ENCODE measurements at places on chromosomes 7 and 10. TPM values are rescaled to one million over a fixed set of nuclear protein-coding genes. Genes with fewer than 3 reads are reported as not detected.

DNA sequence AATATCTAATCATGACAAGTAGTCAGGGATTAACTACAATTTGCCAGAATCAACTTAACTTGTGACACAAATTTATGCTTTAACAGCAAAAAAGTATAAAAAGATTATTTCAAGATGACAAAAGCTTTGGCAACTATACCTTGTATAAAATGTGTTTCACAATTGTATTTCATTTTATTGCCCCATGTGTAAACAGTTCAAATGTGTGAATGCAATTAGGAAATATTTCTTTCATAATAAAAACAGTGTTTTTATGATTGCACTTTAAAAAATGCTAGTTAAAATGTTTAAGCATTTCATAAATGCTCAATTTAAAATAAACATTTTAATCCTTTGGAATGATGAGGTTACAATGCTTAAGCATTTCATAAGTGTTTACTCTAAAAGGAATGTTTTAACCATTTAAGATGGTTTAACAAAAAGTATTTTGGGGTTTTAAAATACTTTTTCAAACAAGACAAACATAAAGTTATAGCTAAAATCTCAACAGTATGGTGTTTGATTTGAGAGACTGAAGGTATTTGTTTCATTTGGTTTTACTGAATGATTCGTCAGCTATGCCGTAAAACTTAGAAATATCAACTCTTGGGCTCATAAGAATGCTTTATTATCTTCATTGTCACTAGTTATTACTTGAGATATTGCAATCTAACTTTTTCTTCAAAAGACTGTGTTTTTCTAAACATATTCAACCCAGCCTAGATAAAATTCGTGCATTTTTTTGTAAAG lies 50.1 kb downstream of the SFTPD start:
- ATAC-seq: no peak

- no peak for ATAC-seq
Observed at GRCh38 chr7:97012365-97013133, 7.2 kb downstream of the DLX6 start.

DNA sequence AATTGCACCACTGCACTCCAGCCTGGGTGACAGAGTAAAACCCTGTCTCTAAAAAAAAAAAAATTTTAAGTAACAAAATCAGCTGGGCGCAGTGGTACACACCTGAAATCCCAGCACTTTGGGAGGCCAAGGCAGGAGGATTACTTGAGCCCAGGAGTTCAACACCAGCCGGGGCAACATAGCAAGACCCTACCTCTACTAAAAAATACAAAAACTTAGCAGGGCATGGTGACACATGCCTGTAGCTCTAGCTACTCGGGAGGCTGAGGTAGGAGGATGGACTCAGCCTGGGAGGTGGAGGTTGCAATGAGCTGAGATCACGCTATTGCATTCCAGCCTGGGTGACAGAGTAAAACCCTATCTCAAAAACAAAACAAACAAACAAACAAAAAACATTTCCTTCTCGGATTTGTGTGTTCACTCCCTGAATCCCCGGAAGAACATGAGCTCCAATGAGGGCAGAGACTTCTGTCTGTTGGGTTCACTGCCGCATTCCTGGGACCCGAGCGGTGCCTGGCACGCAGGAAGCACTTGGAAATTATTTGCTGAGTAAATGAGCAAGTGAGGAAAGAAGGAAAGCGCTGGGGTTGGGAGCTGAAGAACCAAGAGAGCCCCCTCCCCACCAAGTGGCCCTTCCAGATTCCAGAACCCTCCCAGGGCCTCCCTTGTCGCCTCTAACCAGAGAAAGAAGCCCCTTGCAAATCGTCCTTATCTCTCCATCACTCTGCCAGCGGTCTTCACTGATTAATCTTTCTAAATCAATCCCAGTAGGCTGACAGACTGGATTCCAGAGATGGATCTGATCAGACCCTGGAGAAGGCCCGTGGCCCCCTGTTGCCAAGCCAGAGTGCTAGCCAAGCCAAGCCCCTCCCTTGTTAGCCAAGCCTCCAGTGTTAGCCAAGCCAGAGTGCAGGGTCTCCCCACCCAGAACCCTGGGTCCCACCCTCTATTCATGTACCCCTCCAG lies 6.2 kb downstream of the TNRC18 start:
- no peak for ATAC-seq

- no peak for ATAC-seq
Observed at GRCh38 chr10:13827076-13827797, 240.5 kb downstream of the PRPF18 start.

- peak; percentile 10 for ATAC-seq
Observed at GRCh38 chr7:71735961-71736556, 604.1 kb downstream of the GALNT17 start.

DNA sequence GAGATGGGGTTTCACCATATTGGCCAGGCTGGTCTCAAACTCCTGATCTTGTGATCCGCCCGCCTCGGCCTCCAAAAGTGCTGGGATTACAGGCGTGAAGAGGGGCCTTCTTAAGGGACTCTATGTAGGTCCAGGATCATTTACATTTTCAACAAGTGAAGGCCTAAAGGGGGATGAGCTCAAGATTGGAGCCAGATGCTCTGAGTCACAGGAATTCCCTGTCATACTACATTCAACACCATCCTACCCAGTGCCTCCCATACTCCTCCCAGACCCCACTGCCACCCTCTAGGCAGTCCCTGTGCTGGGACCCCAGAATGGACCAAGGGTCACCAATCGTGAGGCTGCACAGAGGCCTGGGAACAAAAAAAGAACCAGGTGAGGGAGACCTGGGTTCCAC lies 29.9 kb downstream of the CYTH3 start:
- no peak for ATAC-seq

DNA sequence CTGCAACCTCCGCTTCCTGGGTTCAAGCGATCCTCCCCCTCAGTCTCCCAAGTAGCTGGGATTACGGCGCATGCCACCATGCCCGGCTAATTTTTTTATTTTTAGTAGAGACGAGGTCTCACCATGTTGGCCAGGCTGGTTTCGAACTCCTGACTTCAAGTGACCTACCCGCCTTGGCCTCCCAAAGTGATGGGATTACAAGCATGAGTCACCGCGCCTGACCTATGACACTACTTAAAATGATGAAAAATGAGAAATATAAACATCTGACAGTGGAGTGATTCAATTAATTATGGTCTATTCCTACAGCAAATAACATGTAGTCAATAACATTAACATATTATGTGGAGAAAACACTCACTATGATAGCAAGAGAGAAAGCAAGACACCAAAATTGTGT lies 2.2 kb downstream of the BRAT1 start:
- no peak for ATAC-seq

DNA sequence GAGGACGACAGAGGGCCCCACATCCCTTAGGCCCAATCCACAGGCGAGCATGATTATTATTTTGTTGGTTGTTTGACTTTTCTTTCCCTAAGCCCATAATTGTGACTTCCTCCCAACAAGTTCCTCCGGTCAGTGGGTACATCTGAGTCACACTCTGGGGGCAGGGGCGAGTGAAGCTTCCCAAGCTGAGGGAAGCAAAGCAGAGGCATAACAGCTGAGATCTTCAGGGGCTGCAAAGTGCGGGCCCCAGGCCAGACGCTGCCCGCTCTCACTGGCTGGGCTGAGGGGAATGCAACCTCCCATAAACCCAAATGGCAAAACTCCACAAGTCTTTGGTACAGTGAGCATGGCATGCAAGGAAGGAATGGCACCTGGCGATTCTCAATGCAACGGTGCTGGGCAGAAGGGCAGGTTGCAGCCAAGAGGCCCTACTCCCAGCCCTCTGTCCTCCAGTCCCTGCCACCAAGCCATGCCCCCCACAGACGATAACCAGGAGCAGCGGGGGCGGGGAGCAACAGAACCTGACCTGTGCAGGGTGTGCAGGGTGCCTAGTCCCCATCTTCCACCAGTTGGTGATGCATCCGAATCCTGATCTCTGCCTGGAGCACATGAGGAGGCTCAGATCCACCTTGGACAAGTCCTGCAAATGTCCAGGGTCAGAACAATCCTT lies 25.3 kb downstream of the TNS3 start:
- no peak for ATAC-seq

Gene RAPGEF5
- total RNA-seq: 4.6 TPM

Data from motor neuron (in vitro differentiated cells).